ENCODE measurements at places on chromosomes 7 and 10.

DNA sequence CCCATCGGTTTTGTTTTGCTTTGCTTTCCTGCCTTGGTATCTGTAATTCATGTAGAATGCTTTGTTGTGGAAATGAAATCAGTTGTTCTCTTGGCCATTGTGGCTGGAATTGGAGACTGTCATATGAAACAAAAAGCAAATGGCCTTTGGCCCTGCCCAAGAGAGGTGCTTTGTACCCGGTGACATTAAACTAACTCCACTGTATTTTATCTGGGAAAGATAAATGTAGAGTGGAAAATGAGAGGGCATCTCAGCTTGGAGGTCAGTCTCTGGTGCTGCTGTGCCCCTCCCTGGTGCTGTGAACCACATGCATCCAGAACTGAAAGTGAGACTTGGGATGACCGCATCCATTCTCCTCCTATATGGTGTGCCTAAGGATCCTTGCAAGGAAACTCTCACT, 75.4 kb downstream of the CDK1 start:
- DNase-seq, result no peak

GRCh38 chr10:130224228-130224627, 88.0 kb downstream of the GLRX3 start:
- DNase-seq, result no peak

- DNase-seq, result no peak
Measured at GRCh38 chr7:106423111-106423510, 138.3 kb upstream of the NAMPT start.

GRCh38 chr10:17785276-17785930, 23.7 kb upstream of the MRC1 start:
- DNase-seq, result no peak

DNA sequence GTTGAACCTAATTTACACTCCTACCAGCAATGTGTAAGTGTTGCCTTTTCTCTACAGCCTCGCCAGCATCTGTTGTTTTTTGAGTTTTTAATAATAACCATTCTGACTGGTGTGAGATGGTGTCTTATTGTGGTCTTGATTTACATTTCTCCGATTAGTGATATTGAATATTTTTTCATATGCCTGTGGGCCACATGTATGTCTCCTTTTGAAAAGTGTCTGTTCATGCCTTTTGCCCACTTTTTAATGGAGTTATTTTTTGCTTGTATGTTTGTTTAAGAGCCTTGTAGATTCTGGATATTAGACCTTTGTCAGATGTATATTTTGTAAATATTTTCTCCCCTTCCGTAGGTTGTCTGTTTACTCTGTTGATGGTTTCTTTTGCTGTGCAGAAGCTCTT, 195.3 kb downstream of the DNAJB6 start:
- DNase-seq, result no peak

DNA sequence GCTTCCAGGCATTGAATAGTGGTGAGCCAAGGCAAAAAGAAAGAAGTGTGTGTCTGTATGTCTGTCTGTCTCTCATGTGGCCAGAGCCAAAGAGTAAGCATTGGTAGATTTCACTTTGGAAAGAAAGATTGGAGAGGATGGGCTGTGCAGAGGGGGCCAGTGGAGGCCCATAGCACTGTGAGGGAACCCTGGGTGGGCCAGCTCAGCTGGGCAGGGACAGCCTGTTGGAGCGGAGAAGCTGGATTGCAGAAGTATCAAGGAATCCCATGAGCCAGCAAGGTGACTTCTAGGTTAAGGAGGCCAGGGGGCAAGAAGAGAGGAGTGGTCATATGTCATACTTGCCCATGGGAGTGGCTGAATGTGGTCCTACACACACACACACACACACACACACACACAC, 1.5 kb upstream of the GRID1 start:
- DNase-seq, result no peak

GRCh38 chr10:23419655-23420329, 19.1 kb upstream of the OTUD1 start:
- DNase-seq, result no peak

DNA sequence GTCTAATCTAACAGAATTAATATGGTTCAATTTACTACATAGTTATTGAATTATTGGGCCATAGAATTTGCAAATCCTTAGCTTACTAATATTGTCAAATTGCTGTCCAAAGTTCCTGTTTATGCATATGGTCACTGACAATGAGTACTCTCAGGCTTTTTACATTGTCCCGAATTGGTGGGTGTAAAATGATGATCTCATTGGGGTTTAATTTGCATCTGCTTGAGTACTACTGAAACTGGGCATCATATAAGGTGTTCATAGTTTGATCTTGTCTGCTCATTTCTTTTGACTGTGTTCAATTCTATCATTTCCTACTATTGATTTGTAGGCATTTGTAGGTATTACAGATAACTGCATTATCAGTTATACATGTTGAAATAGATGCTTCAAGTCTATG, 12.7 kb downstream of the ABCA13 start:
- no peak for DNase-seq

- no peak for DNase-seq
Measured at GRCh38 chr10:87916515-87916914, 53.1 kb downstream of the PTEN start.

DNA sequence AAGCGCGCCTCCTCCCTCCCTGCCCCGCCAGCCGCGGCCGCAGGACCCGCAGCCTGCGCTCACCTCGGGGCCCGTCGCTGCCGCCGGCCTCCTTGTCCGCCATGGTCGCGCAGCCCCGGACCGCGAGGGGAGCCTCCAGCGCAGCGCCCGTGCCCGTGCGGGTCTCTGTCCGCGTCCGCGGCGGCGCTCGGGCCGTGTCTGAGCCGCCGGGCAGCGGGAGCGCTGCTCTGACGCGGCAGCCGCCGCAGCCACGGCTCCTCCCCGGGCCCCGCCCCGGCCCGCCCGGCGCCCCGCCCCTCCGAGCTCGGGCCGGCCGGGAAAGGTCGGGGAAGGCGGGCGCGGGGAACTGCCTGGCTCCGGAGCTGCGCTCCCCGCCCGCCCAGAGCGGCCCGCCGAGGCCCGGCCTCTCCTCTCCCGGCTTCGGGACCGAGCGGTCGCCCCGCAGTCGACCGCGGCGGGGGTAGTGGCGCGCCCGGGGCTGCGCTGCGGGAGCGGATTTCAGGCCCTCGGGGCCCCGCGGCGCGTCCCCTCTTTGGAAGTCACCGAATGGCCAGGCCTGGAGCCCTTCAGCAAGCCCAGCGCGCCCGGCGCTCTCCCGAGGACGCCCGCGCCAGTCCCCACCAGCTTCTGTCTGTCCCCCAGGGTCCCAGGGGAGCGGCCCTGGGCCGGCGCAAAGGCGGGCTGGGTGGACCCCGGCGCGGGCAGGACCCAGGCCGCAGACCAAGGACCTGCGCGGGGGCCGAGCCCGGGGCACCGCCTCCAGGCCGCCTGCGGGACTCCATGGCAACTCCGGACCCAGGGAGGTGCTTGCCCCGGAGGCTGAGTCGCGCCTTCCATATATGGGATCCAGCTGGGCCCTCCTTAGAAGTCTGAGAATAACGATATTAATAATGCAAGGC, at the start of gene HSPA12A:
Gene HSPA12A, minus strand, starts transcription at position 200 of the 899 bp plus-strand sequence. Its CDS starts 97 bp downstream, at position 103.
- no peak for DNase-seq

GRCh38 chr10:112535531-112535951, 88.5 kb downstream of the VTI1A start:
- no peak for DNase-seq

GRCh38 chr10:26797340-26797739, 63.4 kb downstream of the ABI1 start:
- DNase-seq, result no peak

- DNase-seq, result no peak
Measured at GRCh38 chr10:98265403-98266378, 2.3 kb downstream of the LOXL4 start.

DNA sequence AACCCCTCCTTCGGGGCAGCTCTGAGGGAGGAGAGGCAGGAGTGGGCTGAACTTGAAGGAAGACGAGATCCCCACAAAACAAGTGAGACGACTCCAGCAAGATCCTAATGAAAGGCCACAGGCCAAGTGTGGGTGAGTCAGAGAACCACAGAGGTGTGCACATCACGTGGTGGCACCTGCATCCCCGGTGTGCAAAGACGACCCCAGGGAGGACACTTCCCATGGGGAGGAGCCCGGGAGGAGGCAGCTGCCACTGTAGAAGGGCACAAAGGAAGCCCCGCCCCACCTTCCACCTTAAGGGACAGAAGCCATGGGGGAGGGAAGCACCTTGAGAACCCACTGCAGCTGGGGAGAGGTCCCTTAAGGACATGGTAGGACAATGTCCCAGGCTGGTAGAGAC, 45.7 kb downstream of the ESYT2 start:
- DNase-seq, result no peak

DNA sequence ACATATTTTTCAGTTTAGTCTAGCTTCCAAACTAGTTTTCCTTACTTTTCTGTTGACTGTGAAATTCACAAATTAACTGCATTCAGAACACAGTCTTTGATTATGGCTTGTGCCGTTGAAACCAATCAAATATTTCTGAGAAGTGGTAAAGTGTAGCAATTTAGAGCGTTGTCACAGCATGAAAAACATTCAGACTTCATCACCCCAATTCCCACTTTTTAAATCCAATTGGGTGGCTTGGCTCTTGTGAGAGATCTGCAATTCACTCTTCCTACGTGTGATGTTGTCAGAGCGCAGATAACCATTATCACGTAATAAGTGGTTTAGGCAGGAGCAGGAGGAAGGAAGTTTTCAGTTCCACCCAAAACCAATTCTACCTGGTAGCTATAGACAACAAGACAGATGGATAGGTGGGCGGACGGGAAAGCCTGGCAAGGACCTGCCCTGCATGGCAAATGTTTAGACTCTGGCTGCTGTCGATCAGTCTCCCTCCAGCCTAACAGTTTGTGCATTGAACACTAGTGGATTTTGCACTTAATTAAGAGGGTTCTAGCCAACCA, 8.9 kb downstream of the COBL start:
- no peak for DNase-seq

DNA sequence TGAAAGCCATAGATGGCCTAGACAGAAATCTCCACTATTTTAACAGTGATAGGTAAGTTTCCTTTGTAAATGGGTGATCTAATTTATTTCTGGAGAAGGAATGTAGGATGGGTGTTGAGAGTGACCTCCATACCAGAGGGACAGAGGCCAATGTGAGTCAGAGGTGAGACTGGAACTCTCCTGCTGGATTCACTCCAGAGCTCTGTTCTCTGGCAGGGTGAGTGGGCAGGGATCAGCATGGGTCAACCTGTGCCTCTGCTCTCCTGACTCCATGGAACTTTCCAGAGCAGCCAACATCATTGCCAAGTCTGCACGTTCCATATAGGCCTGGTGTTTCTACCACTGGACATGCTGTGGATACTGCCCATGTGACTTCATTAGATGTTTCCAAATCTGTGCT, 11.4 kb downstream of the AKR1C3 start:
- DNase-seq, result no peak

DNA sequence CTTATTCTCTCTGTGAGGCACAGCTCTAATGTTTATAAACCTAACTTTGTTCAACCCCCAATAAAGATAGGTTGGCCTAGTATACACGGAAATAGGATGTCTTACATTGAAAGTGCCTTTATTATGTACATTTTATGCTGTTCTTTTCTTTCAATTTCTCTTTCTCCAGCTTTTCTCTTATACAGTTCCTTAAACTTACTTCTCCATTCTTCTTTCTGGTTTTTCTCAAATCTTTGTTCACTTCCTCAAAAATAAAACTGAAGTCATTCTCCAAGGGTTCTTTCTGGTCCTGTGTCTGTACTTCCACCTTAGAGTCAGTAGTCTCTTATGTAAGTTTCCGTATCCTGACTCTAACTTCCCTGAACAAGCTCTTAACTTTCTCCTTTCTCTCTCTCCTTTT, 29.2 kb upstream of the NAMPT start:
- no peak for DNase-seq

DNA sequence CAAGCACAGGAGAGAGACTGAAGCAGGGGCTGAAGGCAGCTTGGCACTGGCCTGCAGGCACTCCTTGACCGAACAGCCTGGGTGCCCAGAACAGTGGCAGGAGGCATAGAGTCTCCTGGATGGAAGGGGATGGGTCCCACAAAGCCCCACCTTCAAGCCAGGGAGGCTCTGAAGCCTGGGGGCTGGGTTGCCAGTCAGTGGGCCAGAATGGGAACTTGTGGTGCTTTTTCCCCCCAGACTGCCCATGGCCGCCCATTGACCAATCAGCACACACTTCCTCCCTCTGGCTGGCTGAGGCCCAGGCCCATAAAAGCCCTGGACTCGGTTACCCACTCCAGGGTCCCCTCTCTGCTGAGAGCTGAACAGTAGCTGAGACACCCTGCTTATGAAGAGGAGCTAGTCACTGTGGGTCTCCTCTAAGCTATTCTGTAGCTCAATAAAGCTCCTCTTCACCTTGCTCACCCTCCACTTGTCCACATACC, 109.6 kb downstream of the ELAPOR2 start:
- no peak for DNase-seq

- no peak for DNase-seq
Measured at GRCh38 chr10:113846036-113846435, 7.8 kb downstream of the DCLRE1A start.

GRCh38 chr7:99597762-99598501, at the start of gene TMEM225B:
TSS of gene TMEM225B (plus strand) at chr7:99598267. CDS start at chr7:99604389, 6,122 bp downstream.
- no peak for DNase-seq

DNA sequence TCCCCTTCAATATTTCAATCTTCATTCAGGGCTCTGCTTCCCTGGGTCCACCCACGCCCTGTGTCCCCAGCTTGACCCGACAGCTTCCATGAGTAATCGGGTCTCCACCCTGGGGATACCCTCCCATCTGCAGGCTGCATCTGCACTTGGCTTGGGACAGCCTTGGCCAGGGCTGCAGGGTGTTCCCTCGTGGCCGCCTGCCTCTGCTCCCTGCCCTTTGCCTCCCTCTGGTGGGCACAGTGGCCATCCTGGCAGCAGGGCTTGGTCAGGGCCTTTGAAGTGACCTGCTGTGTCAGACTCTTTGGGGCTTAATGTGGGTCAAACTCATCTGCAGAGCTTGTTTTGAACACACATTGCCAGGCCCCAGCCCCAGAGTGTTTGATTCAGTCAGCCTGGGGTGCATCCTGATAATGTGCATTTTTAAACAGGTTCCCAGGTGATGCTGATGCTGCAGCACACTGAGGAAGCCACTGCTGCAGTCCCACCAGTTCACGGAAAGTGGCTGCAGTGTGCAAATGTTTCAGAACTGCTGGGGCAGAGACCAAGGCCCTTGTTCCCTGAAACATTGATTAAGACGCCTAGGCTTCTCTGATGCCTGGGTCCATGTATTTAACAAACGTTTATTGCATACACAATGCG, 80.7 kb upstream of the SEC61G start:
- DNase-seq, result no peak

- DNase-seq, result no peak
Measured at GRCh38 chr10:102579328-102579727, 65.0 kb upstream of the TRIM8 start.

GRCh38 chr10:124824507-124824906, 22.9 kb downstream of the ABRAXAS2 start:
- no peak for DNase-seq

All from natural killer cell treated with Interleukin-12 subunit alpha and Interleukin-12 subunit beta and Interleukin-15 and Interleukin-18, amount 100 ng/mL, for 72 hours (primary cell).